ENCODE measurements at places on chromosomes 16 and 17.

- DNase-seq: peak; percentile 13
These were observed 38.4 kb downstream of the UTP18 start for GRCh38 chr17:51298508-51299371.

DNA sequence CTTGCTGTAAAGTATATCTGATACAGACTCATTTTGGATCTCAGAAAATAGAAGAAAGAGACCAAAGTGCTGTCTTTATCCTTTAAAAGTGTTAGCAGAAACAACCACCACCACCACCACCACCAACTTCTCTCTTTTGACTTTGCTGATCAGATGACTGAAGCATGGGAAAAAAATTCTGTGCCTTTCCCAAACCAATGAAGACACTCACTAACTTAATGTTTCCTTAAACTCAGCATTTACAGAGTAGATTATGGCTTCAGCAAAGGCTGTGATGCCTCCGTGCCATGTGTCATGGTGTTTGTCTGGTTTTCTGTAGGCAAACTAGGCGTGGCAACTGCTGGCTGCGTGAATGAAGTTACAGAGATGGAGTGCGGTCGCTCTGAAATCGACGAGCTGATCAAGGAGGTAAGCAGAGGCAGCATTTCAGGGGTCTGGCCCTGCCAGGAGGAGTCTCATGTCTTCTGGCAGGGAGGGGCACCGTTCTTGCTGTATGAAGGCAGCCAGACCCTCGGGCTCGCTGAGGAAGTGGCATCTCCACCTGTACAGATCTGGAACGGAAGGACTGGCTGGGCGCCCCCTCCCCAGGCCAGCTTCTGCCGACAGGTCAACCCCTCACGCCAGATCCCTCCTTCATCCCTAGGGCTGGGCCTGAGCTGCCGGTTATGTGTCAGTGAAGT, 12.4 kb downstream of the IRF8 start:
- DNase-seq: no peak

DNA sequence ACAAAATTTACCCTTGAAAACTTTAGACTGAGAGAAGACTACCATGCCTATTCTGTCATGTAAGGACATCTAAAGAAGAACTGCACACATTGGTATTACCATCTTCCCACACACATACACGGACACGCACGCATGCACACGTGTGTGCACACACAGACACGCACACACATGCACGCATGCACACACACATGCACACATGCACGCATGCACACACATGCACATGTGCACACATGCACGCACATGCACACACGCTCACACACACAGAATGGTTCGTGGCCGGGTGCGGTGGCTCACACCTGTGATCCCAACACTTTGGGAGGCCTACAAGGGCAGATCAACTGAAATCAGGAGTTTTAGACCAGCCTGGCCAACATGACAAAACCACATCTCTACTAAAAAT, 296.9 kb upstream of the HSBP1 start:
- DNase-seq: no peak

- DNase-seq: no peak
These were observed 81.5 kb upstream of the TNRC6C start for GRCh38 chr17:77877036-77877435.

DNA sequence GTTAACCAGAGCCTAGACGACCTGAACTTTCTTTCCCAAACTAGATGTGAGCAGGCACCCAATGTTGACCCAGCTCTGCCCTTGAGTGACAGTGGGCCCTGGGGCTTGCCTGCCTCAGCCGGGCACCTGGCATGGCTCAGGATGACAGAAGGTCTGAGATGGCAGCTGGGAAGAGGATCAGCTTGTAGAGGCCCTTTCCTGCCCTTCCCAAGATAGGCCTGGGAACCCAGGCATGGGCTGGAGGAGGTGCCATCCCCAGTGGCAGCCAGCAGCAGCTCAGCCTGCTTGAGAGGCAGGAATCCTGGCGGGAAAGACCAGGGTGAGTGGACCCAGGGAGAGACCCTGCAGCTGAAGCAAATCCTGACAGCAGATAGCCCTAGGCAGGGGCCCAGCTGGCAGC, 59.1 kb downstream of the PIPOX start:
- DNase-seq: no peak

DNA sequence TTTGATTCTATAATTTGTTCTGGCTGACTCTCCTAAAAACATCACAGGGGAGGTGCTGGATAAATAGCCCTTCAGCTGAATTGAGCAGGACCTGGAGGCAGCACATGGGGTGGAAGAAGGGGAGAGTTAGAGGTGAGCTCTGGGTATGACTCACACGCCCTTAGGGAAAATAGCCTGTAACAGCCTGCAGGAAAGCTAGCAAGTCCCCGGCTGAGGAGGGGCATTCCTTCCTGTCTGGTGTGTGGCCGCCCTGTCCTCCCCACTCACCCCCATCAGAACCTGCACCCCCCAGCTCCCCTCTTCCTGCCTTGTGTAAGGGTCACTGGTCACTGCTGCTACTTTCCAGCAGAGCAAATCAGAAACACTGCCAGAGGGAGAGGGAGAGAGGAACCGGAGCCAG, 187.4 kb downstream of the C16orf95 start:
- DNase-seq: no peak

DNA sequence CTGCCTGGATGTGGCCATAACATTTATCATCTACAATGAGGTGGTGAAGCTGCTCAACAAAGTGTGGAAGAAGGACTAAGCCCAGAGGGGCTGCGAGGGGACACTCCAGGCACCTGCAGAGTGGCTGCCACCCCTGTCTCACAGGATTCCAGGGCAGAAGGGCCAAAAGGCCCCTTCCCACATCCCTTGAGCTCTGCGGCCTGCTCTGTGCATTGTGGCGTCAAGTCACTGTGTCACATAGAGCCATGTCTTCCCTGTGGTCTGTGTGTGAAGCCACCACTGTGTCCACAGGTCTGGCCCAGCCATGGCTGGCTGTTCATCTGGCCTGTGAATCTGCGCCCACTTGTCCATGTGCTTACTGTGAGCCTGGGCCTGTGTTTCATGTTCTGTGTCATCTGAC, 1714.6 kb downstream of the TP53TG3F start:
- DNase-seq: no peak

- no peak for DNase-seq
These were observed 151.0 kb downstream of the SEC14L1 start for GRCh38 chr17:77291591-77292386.

DNA sequence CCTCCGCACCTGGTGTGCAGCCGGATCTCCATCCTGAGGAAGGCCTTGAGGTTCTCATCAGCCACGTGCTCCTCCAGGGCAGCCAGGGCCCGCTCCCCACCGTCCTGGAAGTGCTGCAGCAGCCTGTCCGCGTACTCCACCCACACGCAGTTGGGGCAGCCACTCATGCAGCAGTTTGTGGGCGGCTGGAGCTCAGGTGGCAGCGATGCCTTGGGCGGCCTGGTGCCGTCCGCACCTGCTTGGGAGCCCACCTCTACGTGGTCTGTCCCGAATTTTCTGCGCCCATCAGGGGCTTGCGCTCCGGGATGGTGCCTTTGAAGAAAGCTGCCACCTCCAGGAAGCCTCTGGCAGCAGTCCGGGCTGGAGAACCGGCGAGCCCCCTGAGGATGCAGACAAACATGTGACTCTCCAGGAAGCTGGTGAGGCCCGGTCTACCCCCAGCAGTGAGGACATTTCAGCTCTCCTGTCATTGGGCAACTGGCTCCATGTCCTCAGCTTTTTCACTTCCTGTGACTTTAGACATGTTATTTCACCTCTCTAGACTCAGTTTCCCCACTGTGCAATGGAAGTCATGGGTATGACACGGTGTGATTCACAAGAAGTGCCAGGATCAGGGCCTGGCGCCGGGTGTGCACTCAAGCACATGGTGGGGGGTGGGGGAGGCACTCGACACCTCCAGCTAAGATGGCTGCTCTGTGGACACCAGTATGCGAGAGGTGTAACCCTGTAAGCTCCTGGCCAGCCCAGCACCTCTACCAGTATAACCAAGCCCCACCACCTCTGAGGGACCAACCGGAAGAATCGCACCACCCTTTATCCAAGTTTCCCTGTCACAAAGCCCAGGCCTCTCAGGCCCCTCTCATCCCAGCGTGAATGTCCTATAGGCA, 957 bp downstream of the OXLD1 start:
- no peak for DNase-seq

DNA sequence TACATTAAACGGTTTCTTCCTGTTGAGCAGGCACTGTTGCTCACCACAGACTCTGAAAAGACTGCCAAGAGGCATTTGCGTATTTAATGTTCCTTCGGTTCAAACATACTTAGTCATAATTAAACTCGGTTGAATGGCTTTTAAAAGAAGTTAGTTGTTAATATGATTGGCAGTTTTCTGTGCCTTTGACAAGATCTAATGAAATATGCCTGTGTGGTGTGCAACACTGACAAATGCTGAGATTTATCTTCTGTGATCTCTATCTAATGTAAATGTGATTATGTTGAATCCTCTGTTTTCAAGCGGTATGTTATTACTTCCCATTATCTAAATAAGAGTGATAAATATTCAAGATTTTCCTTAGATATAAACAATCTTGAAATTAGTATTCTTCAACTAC, 1046.6 kb downstream of the CDH8 start:
- no peak for DNase-seq

DNA sequence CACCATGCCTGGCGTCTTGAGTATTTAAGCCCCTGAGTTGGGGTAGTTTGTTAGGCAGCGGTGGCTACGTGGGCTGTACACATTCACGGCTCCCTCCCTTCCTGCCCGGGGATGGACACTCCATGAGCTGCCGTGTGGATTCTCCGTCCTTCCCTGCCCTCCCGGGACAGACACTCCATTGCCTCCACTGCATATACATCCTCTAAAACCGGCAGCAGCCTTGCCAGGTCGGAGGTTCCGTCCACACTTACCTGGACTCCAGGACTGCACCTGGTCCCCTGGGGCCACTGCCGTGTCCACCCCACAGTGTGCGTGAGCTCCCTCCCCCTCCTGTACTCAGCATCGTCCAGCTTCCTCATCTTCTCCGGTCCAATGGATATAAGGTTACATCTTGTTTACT, 3.5 kb upstream of the SPATA2L start:
- no peak for DNase-seq

- DNase-seq: no peak
These were observed 542.6 kb downstream of the TMEM114 start for GRCh38 chr16:8047736-8048135.

DNA sequence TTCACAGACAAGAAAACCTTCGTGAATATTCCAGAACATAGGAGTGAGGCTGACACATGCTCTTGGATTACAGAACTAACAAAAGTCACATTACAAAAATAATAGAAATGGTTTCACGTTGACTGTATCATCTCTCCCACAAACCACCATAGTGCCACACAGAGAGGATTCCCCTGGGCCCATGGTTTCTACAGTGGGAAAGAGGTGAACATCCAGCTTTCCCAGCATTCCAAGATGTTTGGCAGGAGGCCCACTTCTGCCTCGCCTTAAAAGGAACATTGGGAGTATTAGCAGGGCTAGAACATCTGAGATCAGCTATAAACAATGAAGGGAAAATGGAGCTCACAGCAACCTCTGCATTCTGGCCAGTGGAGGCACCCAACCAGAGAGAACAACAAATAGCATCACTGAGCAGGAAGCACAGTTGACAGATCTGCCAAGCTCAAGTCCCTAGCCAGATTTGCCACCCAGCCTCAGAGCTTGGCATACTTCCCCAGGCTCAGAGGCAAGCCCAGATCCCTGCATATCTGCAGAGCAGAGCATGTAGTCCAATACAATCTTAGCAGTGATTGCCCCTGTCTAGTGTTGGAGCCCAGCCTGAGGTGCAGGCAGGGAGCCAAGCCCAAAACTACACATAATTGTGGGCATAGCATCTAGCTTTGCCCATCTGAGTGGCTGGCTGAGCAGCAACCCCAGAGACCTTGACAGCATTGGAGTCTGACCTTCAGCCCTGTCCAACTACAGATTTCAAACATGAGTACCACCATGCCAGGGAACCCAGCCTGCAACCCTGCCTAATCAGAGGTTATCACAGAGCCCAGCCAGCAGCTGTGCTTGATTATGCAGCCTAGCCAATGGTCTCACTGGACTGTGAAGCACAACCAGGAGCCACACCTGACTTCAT, 260.4 kb downstream of the CEP112 start:
- DNase-seq: no peak

DNA sequence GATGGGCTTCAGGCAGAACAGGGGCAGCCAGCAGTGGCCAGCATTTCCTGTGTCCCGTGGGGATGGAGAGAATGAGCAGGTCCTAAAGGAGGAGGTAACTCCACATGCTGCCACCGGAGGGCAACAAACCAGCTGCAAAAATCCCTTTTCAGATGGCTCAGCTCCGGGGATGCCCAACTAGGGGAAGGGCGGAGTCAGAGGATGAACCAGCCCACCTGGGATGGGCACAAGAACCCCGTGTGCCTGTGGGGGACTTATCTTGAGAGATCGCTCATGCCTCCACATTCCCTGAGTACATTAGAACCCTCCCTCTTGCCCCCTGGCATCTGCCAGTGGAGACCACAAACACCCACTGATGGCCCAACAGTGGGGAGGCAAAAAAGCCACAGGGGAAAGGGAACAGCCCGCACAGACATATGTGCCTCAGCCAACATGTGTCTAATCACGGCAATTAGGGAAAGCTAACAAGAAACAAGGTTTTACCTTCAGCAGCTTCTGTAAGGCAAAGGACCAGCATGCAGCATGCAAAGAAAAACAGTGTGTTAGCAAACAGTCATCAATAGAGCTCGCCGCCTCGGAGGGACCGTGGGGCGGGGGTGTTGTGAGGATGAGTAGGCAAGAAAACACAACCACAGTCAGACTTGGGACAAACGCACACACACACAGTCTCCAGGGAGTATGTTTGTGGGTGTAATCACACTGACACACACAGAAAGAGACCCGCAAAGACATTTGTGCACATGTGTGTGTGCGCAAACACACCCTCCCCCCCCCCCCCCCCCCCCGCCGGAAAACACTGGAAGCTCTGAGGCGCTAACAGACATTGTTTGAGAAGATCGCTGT, 64.0 kb downstream of the MYO18A start:
- DNase-seq: no peak
